AG04449 (cell line): ENCODE measurements at places on chromosomes 12 and 14.
A peak's percentile ranks its signal among the peaks of the same experiment; 100 is the strongest.

DNA sequence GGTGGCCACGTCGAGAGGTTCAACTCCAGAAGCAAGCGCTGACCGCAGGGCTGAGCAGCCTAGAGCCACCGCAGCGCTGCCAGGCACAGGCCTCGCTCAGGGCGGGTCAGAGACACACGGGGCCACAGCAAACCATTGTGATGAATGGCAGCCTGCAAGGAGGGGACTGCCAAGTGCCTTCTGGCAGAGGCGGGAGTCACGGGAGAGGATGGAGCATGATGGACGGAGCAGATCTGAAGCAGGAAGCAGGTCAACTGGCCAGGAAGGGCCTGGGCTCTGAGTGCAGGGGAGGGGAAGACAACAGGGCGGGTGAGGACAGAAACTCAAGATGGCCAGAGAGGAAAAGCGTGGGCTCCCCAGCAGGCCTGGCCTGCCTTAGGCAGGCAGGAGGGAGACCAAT is 49.8 kb downstream of the CDC42BPB start:
- no peak for DNase-seq

DNA sequence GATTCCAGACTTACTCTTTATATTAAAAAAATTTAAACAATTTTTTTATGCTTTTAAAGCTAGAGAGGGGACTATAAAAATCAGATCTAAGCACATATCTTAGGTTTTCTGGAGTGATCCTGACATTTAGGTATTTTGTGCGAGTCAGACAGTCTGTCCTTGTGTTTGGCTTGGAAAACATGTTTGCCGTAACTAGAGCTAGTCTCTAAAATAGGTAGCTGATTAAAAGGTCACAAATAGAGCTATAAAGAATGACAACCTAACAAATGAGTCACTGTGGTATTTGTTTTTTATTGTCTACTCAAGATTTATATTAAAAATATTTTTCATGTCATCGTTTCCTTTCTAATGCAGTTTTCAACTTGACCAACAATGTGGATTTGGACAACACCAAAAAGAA is 73.4 kb downstream of the MNAT1 start:
- no peak for DNase-seq

DNA sequence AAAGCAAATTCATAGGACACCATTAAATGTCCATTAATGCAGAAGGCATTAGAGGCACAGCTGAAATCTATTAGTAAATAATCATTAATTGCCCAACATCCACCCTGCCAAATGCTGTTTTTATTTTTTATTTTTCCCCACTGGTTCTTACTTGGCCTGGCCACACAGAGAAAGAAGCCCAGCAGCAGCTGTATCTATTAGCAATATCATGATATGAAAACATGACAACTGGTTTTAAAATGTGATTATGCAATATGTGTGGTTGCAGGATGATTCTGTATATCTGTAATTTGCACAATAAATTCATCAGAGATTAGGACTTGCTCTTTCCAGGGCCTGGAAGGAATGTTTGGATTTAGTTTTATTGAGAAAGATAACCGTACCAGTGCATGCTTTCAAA is 44.9 kb downstream of the SIX6 start:
- no peak for DNase-seq

DNA sequence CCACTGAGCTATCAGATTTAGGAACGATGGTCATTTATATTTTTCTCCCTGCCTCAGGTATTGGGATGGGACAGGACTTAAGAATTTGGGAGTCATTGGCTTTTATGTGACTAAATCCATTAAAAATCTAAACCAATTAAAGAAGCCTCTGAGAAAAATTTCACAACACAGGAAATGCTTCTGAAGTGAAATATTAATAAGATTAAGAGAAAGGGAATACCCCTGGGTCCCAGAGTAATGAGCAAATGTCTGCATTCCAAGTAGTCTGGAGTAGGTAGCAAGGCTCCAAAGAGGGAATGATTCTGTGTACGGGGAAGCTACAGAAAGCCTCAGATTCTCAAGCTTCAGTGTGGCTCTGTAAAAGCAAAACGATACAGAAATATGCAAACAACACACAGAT is 707 bp upstream of the MED6 start:
- peak; percentile 17 for DNase-seq

GRCh38 chr14:38991299-38991698 is 111.7 kb downstream of the SEC23A start:
- no peak for DNase-seq

DNA sequence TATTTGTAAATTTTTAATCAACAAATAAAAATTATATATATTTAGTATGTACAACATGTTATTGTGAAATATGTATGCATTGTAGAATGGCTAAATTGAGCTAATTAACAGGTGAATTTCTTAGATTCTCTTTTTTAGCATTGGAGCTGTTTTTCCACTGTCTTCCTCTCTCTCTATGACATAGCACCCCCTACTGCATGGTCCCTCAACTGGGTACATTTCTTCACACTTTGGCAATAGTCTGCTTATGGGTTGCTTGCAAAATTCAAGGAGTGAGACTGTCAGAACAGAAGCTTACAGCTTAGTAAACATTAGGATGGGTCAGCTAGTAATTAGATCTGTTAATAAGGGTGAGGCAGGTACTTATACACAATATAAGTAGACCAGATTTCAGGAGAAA is 658.5 kb upstream of the MGAT4C start:
- no peak for DNase-seq

GRCh38 chr12:41142376-41142775 is 45.7 kb upstream of the PDZRN4 start:
- DNase-seq: no peak

DNA sequence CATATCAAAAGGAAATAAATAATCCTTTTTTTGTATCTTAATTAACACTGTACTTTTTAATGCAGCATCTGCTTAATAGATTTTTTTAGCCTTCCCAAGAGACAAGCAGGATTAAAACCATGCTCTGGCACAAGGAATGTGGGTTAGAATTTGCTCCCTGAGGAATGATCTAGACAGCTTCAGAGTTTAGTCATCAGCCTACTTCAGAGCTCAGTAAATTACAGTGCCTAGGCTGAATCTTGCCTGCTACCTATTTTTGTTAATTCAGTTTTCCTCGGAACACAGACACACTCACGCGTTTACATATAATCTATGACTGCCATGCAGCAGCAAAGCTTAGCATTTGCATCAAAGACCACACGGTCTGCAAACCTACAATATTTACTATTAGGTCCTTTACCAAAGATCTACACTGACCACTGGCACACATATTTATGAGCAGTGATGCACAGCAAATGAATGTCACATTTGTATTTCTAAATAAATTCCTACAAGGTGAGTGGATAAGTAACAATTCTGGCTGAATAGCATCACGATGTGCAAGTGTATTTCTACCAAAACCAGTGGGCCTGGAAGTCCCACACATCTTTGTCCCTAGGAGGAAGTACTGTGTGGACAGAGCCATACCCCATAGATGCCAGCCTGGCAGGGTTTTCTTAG is 309.8 kb upstream of the TMEM132C start:
- peak; percentile 37 for DNase-seq

DNA sequence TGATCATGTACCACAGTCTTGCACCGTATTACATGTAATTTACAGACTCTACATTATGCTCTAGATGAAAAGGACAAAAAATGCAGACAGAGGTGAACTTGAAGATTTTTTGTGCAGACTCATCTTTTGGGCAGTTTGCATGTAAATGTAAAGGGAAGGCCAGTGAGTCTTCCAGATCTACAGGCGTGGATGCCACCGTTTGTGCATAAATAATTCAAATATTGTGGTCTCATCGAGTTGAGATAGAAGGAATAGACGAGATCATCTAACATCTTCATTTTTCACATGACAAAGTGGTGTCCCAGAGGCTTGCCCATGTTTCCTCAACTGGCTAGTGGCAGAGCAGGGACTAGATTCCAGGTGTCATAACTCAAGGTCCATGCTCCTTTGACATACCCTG is 125.2 kb downstream of the ALX1 start:
- DNase-seq: no peak

- no peak for DNase-seq
These were observed 103.3 kb upstream of the FKBP4 start for GRCh38 chr12:2691345-2692071.

GRCh38 chr12:52741375-52742195 is 35.6 kb downstream of the KRT76 start:
- no peak for DNase-seq

GRCh38 chr12:49359671-49360070 is 7.6 kb upstream of the SPATS2 start:
- no peak for DNase-seq

- DNase-seq: no peak
These were observed 478.2 kb downstream of the TMEM117 start for GRCh38 chr12:44314007-44314500.

DNA sequence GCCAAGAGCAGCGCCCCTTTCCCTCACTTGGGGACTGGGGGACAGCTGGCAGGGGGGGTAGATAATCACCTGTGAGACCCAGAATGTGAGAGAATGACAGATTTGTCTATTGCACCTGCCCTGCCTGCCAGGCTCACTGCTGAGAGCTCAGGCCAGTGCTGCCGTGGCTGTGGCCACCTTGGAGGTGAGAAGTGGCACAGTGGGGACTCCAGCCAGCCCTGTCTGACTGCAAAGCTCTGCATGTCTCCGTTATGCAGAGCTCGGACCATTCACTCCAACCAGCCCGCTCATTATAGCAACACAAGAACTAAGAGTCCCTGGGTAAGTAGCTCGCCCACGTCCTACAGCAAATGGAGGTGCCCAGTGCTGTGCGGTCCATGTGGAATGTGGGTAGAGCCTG is 88.8 kb downstream of the DICER1 start:
- DNase-seq: no peak

DNA sequence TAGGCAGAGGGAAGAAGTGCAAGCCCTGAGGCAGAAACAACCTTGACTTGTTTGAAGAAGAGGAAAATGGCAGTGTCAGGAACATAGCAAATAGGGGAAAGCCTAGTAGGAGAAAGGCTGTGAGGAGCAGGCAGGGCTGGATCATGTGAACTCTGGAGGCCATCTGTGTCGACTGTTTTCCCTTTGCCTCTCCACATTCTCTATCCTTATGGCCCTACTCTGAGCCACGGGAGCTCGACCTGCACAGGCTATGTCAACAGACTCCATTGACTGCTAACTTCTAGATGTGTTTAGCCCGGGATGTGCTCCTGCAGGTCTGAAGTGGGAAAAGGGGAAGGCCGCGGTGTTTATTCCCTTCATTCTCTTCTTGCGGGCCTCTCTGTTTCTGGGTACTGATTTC is 35.2 kb downstream of the EGLN3 start:
- no peak for DNase-seq

GRCh38 chr14:71855399-71856036 is 76.7 kb upstream of the RGS6 start:
- DNase-seq: peak; percentile 4

- no peak for DNase-seq
These were observed 41.9 kb upstream of the MED13L start for GRCh38 chr12:116319233-116319897.

DNA sequence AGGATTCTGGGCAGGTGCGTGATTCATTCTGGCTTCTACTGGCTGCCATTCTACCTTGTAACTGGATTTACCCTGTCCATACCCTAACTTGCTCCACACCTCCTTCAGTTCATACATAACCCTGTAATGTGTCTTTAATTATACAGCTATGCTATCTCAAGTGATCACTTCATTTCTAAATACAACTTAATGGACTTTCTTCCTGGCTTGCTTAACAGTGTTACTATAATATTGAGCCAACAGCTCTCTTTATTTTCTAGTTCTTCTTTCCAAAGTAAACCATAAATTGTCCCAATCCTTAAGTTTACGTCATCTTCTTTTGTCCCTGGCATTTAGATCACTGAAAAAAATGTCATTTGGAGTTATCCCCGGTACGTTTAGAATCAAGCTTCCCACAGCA is 75.9 kb upstream of the KCNJ8 start:
- DNase-seq: no peak

GRCh38 chr14:54537651-54538050 is 27.9 kb downstream of the CGRRF1 start:
- no peak for DNase-seq

- DNase-seq: no peak
These were observed 18.8 kb upstream of the FLVCR2 start for GRCh38 chr14:75559451-75560222.

DNA sequence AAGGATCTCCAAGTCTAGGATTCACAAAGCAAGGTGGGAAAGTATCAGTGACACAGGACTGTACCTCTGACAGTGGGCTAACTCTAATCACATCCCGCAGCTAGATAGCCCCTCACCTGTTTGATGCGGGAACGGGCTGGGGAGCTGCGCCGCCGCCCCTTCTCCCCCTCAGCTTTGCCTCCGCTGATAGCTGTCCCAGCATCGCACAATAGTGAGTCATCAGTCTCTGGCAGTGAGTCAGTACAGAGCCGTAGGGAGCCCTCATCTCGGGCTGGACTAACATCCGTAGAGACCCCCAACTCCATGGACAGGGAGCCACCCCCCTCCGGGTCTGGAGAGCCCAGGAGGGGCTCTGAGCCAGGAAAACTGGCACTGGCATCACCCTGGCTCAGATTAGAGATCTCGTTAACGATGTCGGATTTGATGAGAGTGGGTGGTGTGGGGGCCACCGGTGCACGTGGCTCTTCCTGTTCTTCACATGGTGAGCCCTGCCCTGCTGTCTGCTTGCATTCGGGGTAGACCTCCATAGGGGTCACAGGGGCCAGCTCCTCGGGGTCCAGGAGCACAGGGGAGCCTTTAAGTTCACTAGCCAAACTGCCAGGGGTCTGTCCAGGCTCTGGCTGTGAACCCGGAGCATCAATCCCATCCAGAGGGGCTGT is 10.9 kb downstream of the KMT2D start:
- DNase-seq: no peak

GRCh38 chr12:97530245-97530644 is 67.6 kb downstream of the RMST start:
- DNase-seq: no peak

DNA sequence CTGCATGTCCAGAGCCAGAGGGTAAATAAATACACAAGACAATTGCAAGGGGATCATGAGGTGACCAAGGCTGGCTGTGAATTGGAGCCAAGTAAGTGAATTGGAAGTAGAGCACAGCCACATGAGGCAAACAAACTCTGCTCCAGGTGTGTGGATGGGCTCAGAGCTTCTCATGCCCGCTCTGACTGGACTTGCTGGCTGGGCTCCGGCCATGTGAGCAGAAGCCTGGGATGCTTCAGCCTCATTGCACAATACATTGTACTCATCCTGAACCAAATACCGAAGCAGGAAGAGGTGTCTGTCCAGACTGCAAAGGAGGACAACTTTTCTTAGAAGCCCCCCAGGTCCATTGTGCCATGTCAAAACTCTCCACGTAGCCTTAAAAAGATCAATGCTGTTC is 193.0 kb downstream of the TTC8 start:
- no peak for DNase-seq

DNA sequence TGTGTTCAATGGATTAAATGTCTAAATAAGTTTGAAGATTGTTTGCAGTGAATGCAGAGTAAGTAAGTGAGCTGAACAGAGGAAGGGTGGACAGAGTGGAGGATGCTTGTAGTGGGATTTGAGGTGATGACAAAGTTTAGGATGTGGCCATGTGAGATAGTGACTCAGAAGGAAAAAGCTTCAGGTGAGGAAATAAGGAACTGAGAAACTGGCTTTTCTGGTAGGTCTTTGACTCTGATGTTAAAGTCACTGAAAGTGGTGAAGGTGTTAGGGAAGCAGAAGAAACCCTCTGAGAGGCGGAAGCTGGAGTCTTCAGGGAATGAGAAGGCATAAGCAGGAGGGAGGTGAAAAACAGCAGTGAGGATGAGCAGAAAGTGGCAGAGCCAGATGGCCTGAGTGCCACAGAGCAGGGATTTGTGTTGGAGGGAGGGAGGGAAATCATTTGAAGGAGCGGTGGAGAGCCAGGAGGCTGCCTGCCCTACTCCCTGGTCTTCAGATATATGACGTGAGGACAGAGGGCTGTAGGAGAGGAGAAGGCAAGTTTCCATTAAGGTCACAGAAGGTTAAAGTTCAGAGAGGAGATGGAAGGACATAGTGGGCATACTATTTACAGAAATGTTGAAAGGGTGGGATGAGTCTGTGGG is 24.8 kb downstream of the RGS6 start:
- DNase-seq: no peak
